ENCODE measurements at places on chromosomes 6 and 20.

GRCh38 chr6:118660218-118660569, 8.8 kb upstream of the CEP85L start:
- peak; percentile 63 for DNase-seq

DNA sequence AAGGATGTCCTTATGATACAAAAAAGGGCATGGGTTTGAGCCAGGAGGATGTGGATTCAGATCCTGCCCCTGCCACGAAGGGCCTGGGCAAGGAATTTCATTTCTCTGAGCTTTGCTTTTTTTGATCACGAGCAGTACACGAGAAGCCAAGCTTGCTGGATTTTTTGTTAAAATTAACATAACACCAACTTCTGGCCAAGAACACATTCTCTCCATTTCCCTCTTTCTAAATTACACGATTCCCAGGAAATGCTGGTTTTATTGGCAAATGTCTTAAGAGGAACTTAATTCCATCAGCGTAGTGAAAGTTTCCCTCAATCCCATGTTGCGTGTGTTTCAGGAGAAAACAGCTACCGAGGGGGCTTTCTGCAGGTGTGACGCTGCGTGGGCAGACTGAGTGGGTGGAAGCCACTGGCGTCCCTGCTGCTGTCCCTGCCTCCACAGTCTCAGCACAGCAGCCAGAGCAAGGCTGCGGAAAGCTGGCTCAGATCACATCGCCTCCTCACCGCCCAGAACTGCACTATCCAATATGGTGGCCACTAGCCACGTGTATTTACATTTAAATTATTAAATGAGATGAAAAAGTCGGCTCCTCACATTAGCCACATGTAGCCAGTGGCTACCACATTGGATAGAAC, 120.8 kb upstream of the INSM1 start:
- no peak for DNase-seq

DNA sequence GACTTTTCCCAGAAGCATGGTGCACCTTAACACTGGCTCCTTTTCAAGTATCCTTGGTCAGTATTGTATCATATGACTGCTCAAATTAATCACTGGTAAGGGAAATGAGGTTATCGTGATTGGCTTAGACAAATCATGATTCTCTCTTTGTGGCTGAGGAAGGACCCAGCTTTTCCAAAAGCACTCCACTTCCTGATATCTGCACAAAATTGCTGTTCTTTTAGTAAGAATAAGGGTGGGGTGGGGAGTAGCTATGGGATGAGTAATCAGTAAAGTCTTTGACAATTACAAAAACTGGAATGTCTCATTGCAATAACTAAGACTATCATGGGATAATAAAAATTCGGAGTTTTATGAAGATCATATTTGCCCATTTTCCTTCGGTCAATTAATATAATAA, 9.0 kb upstream of the RIPPLY2 start:
- no peak for DNase-seq

DNA sequence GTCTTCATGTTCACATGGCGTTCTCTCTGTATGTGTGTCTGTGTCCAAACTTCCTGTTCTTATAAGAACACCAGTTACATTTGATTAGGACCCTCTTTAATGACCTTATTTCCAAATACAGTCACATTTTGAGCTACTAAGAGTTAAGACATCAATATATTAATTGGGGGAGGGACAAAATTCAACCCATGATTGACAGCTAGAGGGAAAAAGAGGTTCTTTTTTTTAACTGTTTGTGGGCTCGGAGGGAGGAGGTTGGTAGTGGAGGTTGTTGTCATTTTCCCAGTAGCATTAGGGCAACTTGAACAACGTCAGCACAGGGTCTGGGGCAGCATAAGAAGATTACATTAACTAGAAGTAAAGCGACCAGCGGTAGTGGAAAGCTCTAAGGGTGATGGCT, 2.3 kb upstream of the GMDS start:
- no peak for DNase-seq

DNA sequence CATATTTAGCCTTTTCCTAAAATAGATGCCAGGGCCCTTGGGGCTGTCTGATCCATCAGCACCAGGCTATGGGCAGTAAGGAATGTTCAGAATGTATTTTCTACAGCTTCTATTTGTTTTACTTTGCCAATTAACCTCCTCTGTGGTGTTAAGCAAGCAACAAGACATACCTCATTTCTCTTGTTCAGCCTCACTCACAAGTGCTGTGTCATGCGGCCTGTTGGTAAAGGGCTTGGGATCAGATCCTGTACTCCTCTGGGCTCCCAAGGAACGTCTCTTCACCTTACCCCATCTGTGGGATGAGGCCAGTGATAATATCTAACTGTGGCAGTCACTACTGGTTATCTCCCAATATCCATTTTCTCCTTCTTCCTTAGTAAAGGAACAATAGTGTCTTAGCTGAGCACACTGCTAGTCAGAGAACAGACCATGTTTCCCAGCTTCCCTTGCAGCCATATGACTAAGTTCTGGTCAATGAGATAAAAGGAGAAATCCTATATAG, 7.0 kb upstream of the DSTN start:
- no peak for DNase-seq

- peak; percentile 60 for DNase-seq
Measured at GRCh38 chr6:144581812-144582537, 296.8 kb downstream of the UTRN start.

DNA sequence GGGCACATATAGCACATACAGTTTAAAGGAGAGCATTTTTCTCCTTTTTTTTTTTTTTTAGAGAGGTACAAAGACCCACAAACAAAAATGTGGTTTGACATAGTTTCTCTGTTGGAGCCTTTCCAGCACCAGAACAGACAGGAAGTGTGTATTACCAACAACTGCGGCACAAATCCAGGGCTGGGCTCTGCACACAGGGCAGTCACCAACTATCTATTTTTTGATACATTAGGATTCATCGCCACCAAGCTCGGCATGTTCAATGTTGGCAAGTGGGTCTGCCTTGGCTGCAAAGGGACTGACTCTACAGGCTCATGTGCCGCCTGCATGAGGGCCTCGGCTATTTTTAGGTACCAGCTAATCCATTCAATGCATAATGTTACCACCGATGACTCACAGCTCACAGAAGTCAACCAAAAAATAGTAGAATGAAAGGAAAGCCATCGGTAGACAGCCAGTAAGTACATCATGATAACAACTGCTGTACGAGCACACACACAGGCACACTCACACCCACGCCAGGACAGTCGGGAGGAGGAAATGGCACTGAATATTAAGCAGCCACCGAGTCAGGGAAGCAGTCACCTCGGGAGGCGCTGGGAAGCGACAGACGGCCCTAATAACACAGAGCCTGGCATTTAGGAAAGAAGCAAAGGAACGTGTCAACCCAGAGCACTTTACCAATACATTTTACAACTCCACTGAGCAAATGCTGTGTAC, 81.6 kb downstream of the GMPR start:
- peak; percentile 62 for DNase-seq
